ENCODE measurements at places on chromosomes 2 and 18.

DNA sequence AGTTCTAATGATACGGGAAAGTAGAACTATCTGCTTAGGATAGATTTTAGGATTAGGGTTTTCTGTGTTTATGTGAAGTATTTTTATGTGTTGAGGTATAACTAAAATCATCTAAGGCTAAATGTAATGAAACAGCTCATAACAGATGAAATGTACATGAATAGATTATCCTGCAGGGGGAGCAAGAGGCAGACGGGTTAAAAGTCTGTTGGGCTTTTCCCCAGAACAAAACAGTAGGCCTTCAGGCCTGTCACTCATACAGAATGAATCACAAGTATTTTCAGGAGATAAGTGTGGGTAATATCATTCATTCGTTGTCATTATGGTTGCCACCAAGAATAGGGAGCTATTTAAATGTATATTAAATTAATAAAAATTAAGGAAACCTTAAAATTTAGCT is 107.9 kb upstream of the IL1R2 start:
- DNase-seq = no peak

DNA sequence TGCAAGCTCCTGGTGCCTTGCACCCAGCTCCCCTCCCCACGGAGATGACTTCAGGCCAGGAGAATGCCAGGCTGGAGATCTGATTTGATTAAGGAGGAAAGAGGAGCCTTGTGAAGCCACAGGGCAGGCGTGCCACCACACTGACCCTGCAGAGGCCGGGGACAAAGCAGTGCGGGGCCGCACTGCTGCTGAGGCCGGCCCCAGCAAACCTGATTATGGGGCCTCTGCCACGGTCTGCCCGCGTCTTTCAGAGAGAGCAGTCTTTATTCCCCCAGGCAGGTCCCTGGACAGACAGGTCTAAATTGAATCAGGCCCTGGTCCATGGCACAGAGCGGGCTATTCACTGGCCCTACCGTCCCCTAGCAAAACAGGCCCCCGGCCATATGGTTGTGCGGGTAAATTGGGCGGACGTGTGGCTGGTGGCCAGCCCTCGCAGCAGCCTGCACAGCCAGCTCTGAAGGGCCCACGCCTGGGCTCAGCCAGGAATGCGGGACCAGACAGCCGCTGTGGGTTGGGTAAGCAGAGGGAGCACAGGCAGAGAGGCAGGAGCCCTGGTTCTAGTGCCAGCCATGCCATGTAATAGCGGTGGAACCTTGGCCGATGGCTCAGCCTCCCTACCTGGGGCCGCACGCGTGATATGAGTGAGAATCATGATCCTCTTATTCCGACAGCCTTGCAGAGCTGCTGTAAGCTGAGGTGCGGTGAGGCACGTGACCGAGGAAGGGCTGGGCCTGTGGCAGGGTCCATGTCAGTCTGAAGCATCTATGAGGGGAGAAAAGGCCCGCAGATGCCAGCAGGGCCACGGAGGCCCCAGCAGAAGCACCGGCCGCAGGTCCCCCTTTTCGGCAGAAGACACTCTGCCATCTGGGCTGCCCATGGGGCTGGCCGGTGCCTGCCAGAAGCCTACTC is 97.3 kb upstream of the MYCN start:
- DNase-seq = no peak

DNA sequence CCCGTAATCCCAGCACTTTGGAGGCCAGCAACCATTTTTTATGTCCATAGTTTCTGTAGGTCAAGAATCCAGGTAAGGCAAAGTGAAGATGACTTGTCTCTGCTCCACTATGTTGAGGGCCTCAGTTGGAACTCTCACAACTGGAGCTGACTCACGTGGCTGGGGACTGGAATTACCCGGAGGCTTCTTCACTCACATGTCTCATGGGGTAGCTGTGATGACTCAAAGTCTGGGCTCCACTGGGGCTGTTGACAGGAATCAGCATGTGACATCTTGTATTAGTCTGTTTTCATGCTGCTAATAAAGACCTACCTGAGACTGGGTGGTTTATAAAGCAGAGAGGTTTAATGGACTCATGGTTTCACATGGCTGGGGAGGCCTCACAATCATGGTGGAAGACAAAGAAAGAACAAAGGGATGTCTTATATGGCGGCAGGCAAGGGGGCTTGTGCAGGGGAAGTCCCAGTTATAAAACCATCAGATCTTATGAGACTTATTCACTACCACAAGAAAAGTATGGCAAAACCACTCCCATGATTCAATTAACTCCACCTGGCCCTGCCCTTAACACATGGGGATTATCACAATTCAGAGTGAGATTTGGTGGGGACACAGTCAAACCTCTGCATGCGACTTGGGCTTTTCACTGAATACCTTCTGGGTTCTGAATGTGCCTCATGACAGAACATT is 7.8 kb upstream of the PPP1R1C start:
- no peak for DNase-seq

DNA sequence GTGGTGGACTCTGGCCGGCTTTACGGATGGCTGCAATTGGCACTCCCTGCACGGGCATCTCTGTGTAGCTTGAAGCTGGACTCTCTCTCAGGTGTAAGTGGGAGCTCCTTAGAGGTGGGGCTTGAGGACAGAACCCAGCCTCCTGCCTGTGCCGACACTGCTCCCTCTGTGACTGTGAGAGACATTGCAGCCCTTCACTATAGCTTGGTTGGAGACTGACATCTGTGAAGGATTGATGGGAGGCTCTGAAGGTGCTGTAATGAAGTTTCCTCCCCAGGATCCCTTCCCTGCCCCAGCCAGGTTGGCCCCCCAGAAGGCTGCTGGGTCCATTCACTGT is 166.7 kb downstream of the SH3RF3 start:
- no peak for DNase-seq

GRCh38 chr2:189232759-189233406 is 53.3 kb upstream of the COL5A2 start:
- DNase-seq = no peak

- peak; percentile 16 for DNase-seq
Observed at GRCh38 chr2:124034265-124034664, 9.2 kb downstream of the CNTNAP5 start.

- no peak for DNase-seq
Observed at GRCh38 chr2:28268386-28268785, 124.3 kb upstream of the FOSL2 start.

GRCh38 chr2:212480447-212480846 is 58.2 kb downstream of the ERBB4 start:
- DNase-seq = no peak

GRCh38 chr2:213306316-213306942 is 22.2 kb downstream of the SPAG16 start:
- DNase-seq = no peak

DNA sequence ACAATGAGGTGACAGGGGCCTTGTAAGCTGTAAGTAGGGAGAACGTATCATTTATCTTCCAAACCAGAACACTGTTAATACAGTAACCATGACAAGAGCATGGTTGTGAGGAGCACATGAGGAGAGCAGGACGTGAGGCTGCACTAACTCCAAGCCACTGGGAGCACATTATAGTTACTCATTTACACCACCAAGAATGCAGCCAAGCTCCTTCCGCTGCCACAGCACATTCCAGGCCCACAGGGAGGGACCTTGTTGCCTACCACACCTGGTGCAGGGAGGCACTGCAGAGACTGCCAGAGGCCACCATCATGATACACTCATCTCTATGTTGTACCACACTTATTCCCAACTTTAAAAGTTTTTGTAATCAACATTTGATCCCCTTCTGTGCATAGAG is 13.5 kb upstream of the SFXN5 start:
- DNase-seq = no peak

GRCh38 chr2:53960476-53960875 is 10.3 kb downstream of the PSME4 start:
- DNase-seq = no peak

DNA sequence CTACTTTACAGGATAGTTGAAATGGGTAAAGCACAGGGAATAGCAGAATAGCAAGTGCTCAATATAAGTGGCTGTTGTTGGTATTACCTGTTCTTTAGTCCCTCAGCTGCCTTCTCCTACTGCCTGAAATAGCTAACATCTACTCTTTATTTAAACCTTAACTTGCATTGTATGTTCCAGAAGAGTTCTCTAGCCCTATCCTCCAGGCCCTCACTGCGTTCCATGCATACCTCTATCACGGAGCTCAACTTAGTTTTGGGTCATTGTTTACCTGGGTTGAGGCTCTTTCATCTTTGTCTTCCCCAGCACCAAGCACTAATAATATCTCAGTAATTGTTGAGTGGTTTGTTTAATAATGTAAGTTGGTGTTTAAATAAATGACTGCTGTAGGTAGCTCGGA is 242.2 kb upstream of the FANCL start:
- no peak for DNase-seq

GRCh38 chr18:74587441-74587840 is 10.2 kb upstream of the ZNF407 start:
- DNase-seq = no peak

GRCh38 chr2:121596221-121597080 is 52.8 kb downstream of the CLASP1 start:
- no peak for DNase-seq

DNA sequence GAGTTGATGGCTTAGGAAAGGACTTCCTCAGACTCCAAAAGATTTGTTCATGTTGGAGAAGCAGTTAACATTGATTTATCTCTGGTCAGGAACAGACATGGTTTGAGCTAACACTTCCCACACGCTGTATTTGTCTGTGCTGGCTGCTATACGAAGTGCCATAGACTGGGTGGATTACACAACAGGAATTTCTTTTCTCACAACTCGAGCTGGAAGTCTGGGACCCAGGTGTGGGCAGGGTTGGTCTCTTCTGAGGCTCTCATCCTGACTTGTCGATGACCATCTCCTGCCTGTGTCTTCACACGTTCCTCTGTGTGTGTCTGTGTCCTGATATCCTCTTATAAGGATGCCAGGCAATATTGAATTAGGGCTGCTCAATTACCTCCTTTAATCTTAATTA is 163.4 kb upstream of the BCL2L11 start:
- no peak for DNase-seq

DNA sequence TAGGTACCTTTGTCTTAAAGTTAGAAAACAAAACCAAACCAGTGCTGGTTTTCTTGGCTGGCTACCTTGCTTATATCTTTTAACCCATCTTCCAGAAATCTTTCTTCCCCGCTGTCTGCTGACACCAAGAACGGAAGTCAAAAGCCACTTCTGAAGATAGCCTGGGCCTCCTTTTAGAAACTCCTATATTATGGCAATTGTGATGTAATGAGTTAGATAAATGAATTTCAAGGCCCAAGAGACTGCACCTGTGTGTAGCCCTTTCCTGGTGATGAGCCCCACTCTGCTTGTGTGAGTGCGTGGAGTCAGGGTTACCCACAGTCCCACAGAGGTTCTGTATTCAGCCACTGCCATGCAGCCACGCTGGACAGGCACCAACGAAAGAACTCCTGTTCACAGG is 60.7 kb downstream of the ARMC9 start:
- no peak for DNase-seq

GRCh38 chr2:66574701-66575624 is 140.0 kb downstream of the MEIS1 start:
- DNase-seq = peak; percentile 88

DNA sequence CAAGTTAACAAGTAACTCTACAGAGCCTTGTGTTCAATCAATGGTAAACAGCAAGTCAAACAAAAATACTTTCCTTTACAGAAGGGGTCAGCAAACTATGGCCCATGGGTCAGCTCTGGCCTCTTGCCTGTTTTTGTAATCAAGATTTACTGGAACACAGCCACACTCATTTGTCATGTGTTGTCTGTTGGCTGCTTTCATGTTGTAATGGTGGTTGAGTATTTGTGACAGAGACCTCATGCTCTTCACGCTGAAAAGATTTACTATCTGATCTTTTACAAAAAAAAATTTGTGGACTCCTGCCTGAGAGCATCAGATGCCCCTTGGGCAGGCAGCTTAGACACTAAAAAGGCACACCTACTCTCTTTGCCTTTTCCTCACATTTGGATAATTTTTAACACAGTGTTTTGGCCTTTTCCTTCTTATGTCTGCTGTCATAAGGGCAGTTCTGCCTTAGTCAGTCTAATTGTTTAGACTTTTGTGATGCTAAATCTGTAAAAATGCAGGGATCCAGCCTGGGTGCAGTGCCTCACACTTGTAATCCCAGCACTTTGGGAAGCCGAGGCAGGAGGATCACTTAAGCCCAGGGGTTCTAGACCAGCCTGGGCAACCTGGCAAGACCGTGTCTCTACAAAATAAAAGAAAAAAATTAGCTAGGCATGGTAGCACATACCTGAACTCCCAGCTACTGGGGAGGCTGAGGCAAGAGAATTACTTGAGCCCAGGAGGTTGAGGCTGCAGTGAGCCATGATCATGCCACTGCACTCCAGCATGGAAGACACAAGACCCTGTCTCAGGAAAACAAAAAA is 18.3 kb downstream of the IL1B start:
- DNase-seq = no peak

GRCh38 chr2:175853616-175853890 is 148.5 kb downstream of the LNPK start:
- DNase-seq = no peak

Data from NCI-H345 (cell line).